ENCODE measurements at places on chromosomes 3 and 15. TPM values are rescaled to one million over a fixed set of nuclear protein-coding genes. Genes with fewer than 3 reads are reported as not detected.

The GOLGA8M gene
- not detected for total RNA-seq

The FAM227B gene
- total RNA-seq = 1.7 TPM

The SLC22A13 gene
- total RNA-seq = not detected

The SLC22A14 gene
- total RNA-seq = not detected

The MYO5C gene
- 0.46 TPM for total RNA-seq

The NMNAT3 gene
- total RNA-seq = 4.0 TPM

The BBX gene
- 33.0 TPM for total RNA-seq

The SATB1 gene
- 5.6 TPM for total RNA-seq

The EHHADH gene
- total RNA-seq = 6.0 TPM

The GOLGA8H gene
- total RNA-seq = 0.08 TPM

The NOX5 gene
- total RNA-seq = 1.0 TPM

The FYTTD1 gene
- total RNA-seq = 30.8 TPM

The AQP9 gene
- 0.08 TPM for total RNA-seq

The GOLGA8T gene
- total RNA-seq = not detected

The MCTP2 gene
- 12.4 TPM for total RNA-seq

All from hair follicular keratinocyte (primary cell).